ENCODE measurements at places on chromosomes 3 and 15.

DNA sequence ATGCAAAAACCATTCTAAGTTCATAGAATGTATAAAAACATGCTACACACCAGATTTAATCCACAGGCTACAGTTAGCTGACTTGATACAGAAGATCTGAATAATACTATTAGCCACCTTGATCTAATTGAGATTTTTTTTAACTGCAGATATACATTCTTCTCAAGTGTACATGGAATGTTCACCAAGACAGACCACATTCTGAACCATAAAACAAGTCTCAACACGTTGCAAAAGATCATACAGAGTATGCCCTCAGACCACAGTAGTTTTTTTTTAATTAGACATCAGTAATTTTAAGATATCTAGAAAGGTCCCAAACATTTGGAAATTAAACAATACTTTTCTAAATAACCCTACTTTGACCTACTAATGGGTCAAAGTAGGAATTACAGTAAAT lies 83.3 kb downstream of the FGF7 start:
- no peak for DNase-seq

DNA sequence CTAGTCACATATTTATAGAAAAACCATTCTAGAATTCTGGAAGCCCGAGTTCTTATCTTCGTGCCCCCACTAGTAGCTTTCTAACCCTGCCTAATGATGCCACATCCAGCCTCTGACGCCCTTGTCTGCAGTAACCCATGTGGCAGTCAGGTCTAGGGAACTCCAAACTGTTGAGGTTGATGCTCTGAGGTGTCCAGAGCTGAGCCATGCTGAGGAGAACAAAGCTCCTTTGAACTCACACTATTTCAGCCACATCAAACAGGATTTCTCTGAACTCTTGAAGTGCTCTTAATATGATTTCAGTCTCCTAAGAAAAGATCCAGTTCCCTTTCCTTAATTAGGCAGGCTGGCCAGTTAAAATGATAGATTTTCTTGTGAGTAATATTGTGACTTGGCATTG lies 150.5 kb upstream of the ST8SIA2 start:
- DNase-seq, result no peak

DNA sequence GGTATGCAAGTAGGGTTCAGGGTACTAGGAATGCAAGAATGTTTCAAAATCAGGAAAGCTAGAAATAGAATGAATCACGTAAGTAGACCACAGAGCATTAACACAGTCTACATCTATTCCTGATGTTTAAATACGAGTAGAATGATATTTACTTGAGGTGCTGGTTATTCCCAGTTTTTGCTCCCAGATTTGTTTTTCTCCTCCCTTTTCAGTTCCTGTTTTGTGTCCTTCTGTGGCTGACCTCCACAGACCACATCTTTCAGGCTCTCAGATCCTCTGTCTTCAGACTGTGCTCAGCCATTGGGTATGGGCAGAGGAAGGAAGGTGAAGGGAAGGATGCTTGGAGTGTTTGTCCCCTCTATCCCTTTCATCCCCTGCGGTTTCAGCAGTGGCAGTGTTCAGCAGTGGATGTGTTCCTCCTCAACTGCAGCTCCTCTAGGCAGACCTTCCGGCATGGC lies 276.6 kb downstream of the ZNF621 start:
- DNase-seq, result no peak

- no peak for DNase-seq
Measured at GRCh38 chr15:42053010-42053409, 32.2 kb upstream of the PLA2G4E start.

DNA sequence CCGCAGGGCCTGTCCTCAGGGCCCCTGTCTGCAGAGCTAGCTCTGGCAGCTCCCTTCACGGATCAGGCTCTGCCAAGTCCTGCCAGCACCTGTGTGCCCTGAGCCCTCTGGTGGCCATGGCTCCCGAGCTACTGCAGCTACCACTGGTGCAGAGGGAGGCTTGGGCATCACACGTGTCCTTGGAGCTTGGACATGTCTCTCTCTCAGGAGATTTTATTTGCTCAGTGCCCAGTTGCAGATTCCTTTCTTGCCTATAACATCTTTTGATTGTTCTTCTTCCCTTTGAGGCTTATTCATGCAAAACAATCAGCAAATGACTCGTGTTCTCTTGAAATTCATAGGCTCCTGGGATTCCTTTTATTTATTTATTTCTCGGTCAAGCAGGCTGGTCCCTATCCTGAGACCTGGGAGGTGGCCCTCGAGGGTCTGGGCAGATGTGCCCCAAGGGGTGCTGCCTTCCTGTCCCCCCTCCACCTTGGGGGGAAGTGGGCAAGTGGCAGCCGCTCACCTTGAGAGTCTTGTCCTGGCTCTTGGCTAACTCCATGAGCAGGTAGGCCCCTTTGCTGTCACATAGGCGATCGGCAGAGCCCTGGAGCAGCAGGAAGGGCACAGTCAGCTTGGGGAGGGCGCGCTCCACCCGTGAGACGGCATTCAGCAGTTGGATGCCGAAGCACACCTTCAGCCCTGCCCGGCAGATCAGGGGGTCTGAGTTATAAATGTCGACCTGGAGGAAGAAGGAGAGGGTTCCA lies 21.9 kb downstream of the ABTB1 start:
- no peak for DNase-seq

DNA sequence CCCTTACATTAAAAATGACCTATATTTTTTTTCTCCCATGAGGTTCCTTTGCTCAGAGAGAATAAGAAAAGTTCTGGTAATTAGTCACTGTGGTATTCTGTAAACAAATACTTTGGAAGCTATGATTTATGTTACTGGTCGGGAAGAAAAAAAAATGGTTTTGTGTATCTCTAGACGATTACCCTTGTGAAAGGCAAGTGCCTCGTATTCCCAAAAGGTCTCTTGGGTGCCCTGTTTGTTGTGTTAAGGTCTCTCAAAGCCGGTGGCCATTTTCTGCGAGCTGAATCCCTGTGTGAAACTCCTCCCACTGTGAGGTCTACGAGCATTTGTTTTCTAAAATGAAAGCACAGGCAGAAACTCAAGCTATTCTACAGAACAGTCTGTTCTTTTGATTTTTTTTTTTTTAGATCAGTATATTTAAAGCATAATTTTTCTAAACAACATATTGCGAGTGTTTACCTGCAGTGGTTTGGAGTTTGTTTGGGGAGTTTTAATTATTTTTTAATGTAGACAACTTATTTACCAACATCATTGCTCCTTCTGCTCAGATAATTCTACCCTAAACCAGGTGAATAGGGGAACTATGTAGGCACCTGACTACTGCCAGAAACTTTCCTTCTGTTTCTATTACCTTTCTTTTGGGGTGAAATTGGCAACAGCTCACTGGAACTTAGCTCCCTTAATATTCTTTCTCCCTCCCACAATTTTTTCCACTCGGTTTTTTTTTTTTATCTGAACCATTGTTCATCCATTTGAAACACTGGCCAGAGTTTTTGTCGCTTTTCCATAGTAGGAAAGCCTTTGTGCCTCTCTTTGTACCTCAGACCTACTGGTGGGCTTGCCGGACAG lies 44.0 kb downstream of the ZBTB38 start:
- no peak for DNase-seq

DNA sequence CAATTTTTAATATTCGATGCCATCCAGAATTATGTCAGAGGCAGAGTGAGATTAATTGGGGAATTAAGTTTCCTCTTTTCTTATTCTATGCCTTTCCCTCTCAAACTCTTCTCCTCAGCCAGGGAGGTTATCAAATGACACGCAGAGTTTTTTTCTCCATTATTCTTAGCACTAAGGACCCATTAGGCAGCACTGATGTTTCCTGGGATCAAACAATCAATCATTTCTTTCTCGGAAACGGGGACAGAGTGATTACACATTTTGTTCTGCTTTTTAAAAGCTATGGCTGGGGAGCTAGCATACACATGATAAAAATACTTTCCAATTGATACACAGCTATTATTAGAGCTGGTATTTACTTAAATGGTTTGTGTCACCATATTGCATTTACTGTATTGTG lies 35.3 kb upstream of the PSMD6 start:
- no peak for DNase-seq

DNA sequence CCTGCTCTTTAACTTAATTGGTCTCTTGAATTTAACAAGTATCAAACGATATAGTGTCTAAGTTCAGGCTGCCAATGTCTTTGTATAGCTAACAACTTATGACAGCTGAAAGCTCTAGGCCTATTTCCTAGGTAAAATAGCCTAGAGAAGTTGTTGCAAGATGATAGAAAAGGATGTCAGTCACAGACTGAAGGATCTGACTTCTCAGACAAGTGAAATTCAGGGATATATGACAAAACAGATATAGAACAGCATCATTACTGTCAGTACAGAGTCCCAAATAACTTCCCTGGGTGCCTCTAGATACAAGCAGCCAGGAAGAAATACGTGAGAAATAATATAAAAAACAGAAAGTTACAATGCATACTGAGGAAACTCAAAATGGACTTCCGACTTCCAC lies 26.7 kb downstream of the C3orf70 start:
- DNase-seq, result no peak

DNA sequence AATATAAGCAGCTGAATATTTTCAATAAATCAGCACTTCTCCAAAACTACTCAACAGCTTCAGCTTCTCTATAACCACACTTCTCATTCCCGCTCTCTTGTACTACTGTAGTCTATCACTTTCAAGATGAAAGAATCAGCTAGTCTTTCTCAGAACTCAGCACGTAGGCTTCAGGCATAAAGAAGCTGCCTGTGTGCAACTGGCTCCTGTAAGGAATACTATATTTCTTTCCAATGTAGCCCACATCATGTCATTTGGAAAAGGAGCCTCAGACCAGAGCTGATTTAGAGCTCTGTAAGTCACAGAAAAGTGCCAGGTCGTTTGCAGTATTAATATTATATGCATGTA lies 62.3 kb downstream of the FMN1 start:
- DNase-seq, result no peak

GRCh38 chr3:192772240-192772894 lies 45.0 kb upstream of the FGF12 start:
- no peak for DNase-seq

DNA sequence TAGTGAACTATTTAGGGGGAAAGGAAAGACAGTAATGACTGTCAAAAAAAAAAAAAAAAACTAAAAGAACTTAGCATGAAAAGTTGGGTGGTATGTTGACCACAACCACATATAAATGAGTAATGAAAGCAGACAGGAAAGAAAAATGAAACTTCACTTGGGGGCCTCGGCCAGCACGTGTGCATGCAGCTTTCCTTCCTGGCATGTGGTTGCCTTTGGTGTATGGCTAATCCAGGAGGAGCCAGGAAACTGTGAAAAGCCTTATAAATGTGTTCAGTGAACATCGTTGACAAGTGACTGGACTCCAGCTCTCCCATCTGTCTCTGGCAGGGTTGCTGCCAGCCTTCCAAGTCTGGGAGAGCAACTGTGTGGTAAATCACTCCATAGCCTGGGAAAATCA lies 195.1 kb downstream of the DTWD1 start:
- DNase-seq, result no peak

DNA sequence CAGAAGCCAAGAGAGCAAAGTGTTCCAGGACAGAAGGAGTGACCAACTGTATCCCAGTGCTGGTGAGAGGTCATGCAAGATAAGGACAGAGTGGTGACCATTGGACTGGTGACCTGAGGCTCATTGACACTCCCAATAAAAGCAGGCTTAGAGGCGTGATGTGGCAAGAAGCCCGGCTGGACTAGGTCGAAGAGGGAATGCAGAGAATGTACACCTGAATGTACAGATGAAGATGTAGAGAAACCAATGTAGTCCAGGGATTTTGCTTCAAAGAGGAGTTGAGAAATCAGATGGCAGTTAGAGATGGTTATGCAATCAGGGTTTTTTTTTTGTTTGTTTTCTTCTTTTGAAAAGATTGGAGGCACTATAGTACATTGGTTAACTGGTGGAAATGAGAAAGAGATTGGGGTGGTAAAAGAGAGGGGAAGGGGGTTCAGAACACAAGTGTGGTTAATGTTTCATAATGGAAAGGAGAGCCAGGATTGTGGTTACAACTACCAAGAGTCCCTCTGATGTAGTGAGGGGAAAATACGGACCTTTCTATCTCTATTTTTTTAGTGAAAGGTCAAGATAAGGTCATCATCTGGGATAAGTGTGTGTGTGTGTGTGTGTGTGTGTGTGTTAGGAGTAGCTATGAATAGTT lies 23.3 kb downstream of the ST3GAL6 start:
- no peak for DNase-seq

- DNase-seq, result no peak
Measured at GRCh38 chr3:156378871-156379270, 176.0 kb downstream of the SSR3 start.

- DNase-seq, result no peak
Measured at GRCh38 chr3:7875925-7876324, 625.7 kb upstream of the LMCD1 start.

DNA sequence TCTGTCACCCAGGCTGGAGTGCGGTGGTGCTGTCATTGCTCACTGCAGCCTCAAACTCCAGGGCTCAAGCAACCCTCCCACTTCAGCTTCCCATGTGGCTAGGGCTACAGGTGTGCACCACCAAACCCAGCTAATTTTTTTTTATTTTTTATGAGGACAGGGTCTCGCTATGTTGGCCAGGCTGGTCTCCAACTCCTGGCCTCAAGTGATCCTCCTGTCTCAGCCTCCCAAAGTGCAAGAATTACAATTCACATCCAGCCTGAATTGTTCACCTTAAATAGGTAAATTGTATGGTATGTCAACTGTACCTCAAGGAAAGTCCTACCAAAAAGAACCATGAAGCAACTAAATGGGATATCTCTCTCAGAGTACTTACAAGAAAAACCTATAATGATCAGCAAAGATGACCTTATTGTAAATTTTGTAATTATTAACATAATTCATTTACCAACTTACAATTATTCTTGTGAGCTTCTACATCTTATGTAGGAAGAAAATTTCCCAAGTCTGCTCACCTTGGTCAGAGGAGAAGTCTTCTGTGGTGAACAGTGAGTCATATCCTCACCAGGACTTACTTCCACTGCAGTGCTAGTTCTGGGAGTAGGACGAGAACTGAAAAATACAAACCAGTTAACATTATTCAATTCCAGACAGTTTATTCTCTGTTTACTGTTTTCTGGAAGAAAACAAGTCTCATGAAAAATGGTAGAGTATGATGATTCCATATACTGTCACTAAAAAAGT lies 54.4 kb downstream of the ULK4 start:
- no peak for DNase-seq

DNA sequence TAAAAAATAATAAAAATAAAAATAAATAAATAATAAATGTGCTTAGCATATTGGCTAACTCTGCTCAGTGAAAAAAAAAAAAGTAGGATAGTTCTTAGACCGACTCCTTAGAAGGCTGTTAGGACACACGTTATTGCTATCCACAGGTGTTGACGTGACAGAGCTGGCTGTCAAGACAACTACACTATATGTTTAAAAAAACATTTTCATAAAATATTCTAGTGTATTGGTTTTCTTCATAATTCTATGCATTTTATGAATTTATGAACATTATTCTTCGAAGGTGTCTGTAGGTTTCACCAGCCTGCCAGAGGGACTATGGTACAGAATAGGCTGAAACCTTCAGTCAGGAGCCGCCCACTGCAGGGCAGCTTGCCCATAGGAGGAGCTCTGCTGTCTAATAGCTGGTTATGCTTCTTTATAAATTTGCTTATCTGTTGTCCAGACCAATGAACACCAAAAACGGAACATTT lies 9.2 kb downstream of the TM4SF1 start:
- no peak for DNase-seq

All from right renal pelvis (tissue), 4 donors.